GM20000 (cell line): ENCODE measurements at places on chromosomes 12 and 14.

DNA sequence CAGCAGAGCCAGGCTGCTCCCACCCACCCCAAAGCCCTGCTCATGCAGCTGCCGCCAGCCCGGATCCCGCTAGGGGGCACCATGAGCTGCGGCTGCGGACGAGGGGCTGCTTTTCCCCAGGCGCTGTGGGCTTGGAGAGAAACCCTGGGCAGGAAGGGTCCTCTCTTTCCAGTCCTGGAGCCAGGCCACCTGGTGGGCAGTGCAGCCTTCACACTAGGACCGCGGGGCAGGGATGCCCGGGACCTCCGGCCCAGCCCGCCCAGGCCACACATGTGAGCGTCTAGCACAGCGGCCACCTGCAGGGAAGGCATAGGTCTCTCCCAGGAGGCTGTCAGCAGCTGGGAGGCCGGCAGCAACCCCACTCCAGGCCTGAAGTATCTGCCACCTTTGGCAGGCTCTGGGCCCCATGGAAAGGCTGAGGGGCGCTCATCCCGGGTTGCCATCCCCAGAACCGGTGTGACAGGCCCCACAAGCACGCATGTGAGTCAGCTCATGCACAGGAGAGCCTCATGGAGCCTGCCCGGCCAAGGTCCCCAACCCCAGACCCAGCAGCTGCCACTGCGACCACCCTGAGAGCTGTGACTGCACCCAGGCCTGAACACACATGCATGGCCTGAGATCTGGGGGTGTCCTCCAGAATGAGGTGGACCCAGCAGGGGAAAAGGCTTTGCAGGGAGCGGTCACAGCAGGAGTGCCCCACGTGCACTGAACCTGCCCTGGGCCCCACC lies 280.0 kb upstream of the RTL1 start:
- DNase-seq = no peak

- no peak for DNase-seq
Measured at GRCh38 chr12:69412655-69413054, 53.1 kb downstream of the YEATS4 start.

GRCh38 chr12:26028953-26029735 lies 70.7 kb downstream of the RASSF8 start:
- peak; percentile 26 for DNase-seq

DNA sequence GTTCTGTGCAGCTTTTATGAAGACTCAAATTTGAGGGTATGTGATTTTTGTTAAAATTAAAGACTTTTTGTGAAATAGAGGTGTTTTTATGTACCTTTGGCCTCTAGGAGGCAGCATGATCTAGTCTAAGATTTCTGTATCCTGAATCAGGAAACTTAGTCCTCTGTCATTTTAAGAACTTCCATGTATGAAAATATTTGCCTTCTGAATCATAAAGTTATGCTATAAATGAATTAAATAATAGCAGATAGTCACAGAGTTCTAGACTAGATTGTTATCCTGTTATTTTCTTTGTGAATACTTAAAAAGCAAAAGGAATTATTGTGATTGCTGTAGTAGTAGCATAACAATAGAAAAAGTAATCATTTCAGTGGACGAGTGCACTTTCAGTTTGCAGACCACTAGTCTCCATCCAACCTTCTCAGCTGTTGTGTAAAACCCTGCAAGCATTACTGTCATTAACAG lies 56.3 kb downstream of the FGD4 start:
- DNase-seq = peak; percentile 54

DNA sequence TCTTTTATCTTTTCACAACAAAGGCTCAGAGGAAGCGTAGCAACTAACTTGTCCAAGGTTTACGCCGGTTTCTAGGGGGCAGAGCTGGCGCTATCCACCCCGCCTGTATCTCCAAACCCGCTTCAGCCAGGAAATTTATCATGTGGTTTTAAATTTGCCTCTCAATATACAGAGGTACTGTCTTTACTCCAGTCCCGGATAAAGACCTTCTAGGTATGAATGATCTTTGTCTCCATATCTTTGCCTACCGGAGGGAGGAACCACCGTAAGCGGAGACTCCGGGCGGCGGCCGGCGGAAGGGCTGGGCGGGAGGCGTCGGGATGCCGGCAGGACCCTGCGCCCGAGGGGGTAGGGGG lies 693 bp upstream of the RIMKLB start:
- DNase-seq = no peak

- DNase-seq = no peak
Measured at GRCh38 chr14:80504781-80505180, 293.5 kb upstream of the DIO2 start.

DNA sequence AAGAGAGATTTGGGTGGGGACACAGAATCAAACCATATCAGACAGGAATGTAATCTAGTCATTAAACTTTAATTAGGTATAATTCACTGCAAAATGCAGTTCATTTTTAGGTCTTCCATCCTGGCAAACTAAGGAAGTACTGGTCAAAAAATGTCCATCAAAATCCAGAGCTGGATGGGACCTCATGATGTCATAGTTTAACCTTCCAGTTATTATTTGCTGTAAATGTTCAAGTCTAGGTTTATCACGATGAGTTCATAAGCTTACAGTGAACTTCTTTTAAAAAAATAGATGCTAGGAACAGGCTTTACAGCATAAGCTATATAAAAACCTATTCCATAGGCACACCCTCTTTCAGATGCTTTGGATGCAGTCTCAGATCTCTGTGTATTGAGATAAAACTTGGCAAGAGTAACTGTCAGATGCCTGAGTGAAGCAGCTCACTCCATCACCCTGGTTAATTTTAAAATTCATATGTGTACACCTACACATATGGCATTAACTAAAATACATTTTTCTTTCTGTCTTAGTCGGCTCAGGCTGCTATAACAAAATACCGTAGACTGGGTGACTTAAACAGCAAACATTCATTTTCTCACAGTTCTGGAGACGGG lies 7.9 kb downstream of the SSPN start:
- no peak for DNase-seq

DNA sequence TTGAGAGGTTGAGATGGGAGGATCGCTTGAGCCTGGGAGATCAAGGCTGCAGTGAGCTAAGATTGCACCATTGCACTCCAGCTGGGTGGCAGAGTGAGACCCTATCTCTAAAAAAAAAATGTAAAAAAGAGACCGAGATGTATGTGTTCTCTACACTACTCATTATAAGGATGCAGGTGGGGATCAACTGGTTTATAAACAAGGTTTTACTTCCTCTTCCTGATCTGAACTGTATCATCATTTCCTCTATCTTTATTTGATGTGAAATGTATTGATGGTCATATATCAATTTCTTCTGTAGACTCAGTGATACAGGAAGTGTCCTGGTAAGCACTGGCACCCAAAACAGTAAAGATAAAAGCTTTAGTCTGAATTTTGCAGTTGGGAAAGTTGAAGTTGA lies 20.1 kb upstream of the USP44 start:
- DNase-seq = no peak

GRCh38 chr12:32080435-32080834 lies 26.2 kb upstream of the BICD1 start:
- no peak for DNase-seq

GRCh38 chr12:2297004-2297403 lies 244.2 kb downstream of the CACNA1C start:
- no peak for DNase-seq

DNA sequence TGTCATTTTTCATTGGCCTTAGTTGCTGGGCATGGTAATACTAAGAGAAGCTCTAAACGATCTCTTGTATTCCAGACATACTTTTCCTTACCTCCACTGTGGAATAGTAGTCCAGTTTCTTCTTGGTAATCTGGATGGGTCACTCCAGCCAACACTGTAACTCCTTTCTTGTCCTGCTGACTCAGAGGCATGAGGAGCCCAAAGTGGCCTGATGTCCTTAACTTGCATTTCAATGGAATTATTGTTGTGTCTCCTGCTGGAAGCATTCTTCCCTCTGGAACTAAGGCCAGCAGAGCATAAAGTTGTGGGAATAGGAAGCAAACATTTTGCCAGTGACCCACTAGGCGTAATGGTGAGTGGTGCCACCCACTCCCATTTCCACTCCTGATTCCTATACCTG lies 33.1 kb downstream of the DAAM1 start:
- DNase-seq = no peak

DNA sequence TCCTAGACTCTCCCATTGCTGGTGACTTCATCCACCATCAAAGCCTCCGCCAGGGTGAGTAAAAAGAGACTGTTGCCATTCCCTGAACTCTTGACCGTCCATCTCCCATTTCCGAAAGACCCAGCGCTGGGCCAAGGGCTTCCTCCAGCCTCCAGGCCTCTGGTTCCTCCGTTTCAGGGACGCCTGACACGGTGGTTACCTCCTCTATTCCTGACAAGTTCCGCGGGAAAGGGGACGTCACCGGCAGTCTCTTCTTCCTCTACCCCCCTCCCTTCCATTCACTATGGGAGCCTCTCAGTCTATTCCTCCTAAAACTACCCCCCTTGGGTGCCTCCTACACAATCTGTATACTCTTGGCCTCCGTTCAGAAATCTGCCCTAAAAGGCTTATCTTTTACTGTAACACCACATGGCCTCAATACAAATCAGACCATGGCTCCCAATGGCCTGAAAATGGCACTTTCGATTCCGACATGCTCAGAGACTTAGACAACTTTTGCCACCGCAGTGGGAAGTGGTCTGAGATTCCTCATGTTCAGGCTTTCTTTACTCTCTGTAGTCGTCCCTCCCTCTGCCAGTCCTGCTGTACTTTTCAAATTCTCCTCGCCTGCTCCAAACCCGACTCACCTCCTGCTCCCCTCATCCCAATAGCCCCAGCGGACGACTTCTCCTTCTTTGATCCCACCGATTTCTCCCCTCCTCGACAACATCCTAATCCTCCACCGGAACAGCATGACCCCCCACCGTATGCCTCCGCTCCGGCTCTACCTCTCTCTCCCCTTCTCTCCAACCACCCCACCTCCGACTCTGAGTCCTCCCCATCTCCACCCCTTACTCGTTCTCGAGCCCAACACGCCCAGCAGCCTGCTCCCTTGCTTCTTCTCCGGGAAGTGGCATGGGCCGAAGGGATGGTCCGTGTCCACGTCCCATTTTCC lies 70.4 kb downstream of the MOK start:
- no peak for DNase-seq

DNA sequence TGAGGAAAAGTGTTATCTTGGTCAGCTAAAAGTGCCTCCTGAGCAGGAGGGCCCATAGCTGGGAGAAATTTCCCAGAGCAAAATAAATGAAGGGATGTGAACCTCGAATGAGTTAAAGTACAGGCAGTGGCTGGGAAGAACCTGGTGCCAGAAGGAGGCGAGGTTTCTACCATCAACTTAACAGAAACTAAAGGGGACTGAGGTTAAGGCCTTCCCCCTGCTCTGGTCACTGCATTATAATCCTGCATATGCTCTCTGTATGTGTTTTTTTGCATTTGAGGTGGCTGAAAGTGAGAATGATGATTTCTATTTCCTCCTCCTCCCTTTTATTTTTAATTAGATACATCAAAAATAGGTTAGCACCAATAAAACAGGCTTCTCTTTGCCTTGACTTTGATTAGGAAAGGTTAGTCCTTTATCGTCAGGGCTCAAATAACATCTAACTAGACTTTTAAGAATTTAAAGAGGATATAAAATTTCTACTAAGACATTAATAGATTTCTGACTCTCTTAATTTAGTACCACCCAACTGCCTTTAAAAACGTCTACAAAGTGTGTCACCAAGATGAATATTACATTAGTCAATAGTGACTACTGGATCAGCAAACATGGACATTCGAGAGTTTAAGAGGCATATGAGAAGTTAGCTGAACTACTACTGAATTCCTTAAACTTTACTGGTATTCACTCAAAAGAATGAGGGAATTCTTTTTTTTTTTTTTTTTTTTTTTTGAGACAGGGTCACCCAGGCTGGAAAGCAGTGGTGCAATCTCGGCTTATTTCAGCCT lies 49.2 kb downstream of the GALNT4 start:
- no peak for DNase-seq

DNA sequence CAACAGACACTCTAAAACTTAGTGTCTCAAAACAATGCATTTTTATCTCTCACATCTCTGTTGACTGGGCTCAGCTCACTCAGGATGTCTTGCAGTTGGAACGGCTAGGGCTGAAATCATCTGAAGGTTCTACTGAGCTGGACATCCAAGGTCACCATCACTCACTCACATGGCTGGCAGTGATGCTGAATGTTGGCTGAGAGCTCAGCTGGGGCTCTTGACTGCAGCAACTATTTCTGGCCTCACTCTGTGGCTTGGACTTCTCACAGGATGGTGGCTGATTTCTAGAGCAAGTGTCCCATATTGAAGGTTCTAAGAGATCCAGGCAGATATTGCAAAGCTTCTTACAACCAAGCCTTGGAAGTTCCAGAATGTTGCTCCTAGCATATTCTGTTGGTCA lies 166.5 kb downstream of the ZFP36L1 start:
- no peak for DNase-seq

DNA sequence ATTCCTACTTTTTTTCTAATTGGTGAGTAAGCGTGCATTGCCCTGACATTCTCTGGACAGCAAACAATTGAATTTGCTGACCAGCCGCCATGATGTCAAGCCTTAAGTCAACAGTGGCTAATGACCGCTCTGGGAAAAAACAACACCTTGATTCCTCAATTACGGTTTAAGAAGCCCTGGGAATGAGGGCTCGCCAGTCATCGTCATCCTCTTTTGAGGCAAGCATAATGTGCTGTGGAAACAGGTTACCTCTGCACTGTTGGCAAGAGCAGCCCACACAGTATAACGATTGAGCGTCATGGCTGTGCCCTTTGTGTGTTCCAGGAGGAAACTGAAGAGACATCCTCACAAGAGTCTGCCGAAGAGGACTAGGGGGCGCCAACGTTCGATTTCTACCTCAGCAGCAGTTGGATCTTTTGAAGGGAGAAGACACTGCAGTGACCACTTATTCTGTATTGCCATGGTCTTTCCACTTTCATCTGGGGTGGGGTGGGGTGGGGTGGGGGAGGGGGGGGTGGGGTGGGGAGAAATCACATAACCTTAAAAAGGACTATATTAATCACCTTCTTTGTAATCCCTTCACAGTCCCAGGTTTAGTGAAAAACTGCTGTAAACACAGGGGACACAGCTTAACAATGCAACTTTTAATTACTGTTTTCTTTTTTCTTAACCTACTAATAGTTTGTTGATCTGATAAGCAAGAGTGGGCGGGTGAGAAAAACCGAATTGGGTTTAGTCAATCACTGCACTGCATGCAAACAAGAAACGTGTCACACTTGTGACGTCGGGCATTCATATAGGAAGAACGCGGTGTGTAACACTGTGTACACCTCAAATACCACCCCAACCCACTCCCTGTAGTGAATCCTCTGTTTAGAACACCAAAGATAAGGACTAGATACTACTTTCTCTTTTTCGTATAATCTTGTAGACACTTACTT lies 138.9 kb downstream of the HMGA2 start:
- peak; percentile 16 for DNase-seq
